ENCODE measurements at places on chromosomes 7 and 10.

DNA sequence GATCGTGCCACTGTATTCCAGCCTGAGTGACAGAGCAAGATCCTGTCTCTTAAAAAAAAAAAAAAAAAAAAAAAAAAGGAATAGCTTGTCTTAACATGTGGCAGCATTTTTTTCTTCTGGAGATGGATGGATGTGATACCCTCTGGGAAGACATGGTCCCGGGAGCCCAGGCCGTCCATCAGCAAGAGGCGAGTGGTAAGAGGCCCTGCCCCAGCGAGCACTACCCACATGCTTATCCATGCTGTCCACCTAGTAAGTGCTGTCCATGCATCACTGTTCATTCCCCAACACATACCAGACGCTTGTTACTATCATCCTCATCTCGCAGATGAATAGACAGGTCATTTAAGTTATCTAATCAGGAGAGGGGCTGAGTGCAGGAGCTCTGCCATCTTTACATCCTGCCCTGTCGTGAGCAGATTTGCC lies 12.9 kb downstream of the ATP6V1F start:
- no peak for DNase-seq

DNA sequence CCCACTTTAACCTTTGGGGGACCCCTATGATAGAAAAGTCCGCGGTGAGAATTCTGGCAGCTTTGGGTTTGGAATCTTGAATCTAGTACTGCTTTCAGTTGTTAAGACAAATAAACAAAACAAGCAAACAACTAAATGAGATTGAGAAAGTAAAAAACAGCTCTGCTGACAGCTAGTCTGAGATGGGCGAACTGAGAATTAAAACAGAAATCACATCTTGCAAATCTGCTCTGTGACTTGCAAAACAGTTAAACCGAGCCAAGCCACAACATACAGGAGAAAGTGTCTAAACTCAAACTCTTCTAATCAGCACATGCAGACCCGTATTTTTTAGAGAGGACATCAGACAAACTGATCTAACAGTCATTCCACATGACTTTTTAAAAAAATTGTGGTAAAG lies 110.4 kb downstream of the SH2D4B start:
- no peak for DNase-seq

DNA sequence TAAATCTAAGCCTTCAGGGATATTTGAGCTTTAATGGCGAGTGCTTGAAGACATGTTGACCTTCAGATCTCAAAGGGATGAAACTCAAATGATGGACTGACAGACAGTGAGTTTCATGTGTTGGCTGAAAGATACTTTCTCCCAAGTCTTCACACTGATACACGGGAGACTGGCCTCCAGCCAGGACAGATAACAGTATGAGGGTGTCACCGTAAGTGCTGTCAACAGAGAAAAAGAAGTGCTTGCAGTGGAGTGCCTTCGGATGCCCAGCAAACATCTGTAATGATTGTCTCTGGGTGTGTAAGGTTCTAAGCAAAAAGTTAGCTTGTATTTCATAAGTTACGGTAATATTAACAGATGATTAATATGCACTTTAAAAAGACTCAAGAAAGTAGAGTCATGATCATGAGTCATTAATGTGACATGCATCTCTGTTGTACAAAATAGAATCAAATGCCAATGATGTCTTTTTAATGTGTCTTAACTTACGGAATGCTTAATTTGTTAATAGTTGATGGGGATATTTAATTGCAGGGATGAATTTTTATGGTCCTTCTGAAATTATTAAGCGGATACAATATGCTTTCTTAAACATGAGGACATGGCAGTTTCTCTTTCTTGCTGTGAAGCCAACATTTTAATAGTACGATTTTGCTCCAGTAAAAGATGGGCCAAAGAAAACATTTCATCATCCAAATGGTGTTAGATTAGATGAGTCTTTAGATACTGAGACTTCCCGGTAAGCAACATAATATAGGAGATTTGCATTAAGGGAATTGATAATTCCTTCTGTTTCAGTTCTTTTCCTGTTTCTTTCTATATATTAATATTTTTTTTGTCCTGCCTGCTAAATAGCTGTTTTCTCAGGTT lies 292.5 kb downstream of the GALNT17 start:
- no peak for DNase-seq

DNA sequence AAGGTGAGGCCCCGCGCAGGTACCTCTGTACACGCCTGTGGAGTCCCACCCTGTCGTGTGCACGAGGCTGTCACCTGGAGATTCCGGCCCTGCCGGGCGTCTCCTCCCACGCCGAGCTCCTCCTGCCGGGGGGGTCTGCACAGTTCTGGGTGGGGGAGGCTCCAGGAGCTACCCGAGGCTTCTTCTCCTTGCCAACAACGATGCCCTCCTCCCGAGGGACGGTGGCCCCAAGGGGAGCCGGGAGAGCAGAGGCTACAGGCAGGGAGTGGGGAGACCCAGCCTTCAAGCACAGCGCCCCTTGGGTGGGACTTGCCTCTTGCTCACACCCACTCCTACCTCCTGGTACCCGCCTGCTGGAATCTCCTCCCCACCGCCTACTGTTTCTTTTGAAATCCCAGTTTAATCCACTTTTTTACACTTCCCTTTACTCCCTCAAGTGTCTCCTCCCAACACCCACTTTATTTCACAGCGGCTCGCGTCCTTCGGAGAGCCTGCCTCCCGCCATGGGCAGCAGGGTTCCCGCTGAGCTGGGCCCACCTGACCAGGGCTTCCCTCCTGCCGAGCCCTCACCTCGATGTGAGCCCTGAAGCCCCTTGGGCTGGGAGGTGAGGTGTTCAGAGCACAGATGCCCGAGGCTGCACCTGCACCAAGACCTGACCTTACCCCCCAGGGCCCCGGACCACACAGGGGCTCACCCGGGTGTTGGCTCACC lies 338.1 kb downstream of the DNAJB6 start:
- no peak for DNase-seq

- DNase-seq, result no peak
Measured at GRCh38 chr10:10045765-10046028, 972.0 kb upstream of the CELF2 start.

- DNase-seq, result no peak
Measured at GRCh38 chr7:64046041-64046389, 781 bp downstream of the ZNF727 start.

DNA sequence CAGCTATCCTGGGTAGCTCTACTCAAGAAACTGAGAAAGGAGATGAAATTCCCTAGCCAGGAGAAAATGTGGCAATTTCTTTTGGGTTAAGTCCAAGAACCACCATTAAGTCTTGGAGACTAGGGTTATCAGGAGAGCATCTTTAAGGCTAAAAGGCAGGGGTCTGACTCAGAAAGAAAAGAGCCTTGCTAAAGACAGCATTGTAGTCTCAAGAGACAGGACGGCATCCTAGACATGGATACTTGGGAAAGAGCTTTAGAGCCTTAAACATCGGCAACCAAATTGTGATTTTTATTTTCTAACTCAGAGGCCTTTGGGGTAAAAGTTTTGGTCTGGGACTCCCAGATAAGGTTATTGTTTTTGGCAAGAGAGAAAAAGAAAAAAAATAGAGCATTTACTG lies 83.1 kb downstream of the FAS start:
- DNase-seq, result no peak

DNA sequence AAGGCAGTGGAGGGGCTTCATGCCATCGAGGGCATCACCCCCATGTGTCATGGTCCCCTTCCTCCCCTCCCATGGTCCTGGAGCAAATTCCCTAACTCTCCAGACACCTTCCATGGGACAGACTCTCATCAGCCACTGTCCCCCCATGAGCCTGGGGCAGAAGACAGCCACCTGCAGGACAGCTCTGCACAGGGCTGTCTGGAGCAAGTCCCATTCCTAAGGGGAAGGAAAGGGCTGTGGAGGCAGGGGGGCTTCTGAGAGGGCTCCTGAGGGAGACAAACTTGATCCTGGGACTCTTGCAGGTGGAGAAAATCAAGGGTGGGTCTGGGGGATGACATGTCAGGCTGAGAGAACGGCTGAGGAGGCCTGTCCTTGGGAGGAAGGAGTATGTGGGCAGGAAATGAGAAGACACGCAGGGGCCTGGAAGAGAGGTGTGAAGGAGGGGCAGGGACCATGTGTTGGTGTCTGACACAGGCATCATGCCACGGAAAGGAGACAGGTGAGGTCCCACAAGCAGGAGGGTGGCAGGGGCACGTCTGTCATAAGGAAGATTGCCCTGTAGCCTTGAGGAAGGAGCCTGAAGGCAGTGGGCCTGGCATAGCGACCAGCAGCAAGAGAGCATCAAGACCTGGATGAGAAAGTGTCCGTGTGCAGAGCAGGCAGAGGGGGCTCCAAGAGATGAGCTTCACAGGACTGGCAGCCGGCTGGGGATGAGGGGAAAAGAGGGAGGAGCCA lies 14.4 kb upstream of the GDF10 start:
- no peak for DNase-seq

GRCh38 chr7:43516581-43517342 lies 66.1 kb upstream of the STK17A start:
- peak; percentile 90 for DNase-seq

DNA sequence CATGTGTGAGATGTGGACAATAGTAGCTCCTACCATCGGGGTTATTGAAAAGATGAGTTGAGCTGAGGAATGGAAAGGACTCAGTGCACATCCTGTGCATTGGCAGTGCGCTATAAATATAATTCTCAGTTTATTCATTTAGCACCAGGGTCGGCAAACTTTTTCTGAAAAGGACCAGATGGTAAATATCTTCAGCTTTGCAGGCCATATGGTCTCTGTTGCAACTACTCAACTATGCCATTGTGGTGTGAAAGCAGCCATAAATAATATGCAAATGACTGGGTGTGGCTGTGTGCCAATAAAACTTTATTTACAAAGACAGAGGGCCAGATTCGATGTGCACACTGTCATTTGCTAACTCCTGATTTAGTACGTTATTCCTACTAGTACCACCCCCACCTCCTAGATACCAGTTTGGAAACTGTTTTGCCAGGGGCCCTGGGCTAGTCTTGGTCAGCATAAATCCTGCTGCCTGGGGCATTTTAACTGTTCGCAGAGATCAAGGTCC lies 422.9 kb upstream of the MKI67 start:
- no peak for DNase-seq

- DNase-seq, result no peak
Measured at GRCh38 chr7:48171202-48171601, at the start of gene ABCA13. TSS of gene ABCA13 (plus strand) at chr7:48171458. CDS start at chr7:48171484, 26 bp downstream.

GRCh38 chr7:7662527-7662926 lies 22.0 kb downstream of the UMAD1 start:
- DNase-seq, result no peak

DNA sequence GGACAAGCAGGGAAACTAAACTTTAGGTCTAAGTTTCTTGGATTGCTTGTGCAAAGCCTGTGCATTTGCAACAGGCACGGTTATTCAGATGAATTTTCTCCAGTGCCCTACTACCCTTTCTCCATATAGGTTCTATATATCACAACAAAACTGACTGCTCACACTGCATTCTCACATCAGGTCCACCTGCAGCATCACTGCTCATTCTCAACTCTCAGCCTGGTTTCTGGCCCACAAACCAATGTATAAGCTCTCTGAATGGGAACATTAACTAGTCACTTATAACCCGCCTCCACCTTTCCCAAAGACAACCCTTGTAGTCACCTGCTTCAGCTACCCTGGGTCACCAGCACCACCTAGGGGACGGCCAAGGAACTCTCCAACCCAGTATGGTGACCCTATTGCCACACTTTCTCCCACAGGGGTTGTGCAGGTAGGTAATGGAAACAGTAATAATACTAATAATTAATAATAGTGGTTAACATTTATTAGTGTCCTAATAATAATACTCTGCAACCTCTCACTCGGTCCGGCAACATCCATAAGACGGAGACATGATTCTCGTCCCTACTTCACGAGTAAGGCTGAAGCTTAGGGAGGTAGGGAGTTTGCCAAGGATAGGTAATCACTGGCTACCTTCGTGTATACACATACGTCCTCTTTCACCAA lies 97.3 kb downstream of the CLEC2L start:
- peak; percentile 59 for DNase-seq

DNA sequence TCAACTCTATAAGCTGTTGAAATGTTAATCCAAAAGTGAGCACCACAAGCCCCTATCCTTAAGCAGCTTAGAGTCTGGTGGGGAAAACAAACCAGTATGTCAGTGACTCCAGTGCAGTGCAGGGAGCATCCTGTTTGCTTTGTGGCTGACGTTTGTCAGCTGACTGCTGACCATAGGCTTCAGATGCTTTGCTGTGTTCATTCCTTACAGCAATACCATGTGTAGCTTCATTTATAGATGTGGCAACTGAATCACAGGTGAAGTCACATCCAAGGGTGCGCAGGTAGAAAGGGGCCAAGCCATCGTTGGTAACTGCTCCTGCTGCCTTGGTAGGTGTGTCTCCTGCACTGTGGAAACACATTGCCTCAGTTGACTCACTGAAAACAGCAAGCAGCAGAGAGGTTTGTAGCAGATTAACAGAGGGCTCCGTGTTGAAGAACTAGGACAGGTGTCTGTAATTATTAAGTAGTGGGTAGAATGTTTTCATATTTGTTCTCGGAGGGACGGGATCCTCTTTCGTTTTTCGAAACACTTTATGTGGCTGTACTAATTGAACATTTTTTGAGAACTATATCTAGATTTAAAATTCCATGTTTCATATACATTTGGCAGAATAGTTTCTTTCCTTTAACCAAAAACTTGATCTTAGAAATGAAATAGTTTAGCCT lies 2.0 kb downstream of the INSIG1 start:
- DNase-seq, result peak; percentile 47

GRCh38 chr10:132036887-132037675 lies 28.7 kb upstream of the JAKMIP3 start:
- DNase-seq, result no peak

DNA sequence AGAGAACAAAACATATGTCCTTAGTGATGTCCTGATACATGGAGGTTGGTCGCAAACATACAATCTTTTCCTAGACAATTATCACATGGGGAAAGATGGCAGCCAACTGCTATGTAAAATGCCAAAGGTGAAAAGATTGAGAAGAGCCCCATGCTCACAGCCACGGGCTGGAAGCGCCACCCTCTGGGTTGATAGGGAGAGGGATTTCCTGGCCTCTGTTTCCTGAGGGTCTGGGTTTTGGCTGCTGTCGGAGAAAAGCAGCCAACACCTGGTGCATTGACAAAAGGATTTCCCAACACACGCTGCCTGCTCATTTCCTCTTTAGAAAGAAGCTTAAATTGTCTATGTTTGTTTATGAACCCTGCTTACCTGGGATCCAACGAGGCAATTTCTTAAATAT lies 43.8 kb downstream of the ITIH5 start:
- peak; percentile 7 for DNase-seq

GRCh38 chr7:121204537-121204936 lies 124.3 kb upstream of the WNT16 start:
- no peak for DNase-seq

DNA sequence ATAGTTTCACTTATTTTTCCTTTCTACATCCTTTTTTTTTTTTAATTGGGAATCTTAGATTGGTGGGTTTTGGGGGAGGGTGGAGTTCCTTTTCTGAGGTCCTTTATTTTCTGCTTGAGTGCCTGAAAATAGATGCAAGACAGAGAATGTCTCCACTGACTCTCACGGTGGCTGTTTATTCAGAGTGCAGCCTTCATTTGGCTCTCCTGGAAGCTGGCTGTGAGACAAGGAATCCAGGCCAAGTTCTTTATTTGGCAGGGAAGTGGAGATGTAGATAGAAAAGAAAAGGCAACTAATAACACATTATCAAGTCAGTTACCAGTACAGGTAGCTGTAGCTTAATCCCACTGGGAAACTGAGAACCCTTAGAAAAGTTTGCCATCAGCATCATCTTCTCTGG lies 118.6 kb downstream of the CNTNAP2 start:
- DNase-seq, result no peak

Measured in activated CD4-positive, alpha-beta T cell treated with anti-CD3 and anti-CD28 coated beads, Interleukin-10, Interleukin-2, amounts not matched to agents 100 ng/mL and 50 ng/mL, durations not matched to agents 16 hours and 8 hours (primary cell).